ENCODE measurements at places on chromosomes 1 and 21.

- DNase-seq = no peak
These were observed 76.3 kb downstream of the OBSCN start for GRCh38 chr1:228284148-228284495.

DNA sequence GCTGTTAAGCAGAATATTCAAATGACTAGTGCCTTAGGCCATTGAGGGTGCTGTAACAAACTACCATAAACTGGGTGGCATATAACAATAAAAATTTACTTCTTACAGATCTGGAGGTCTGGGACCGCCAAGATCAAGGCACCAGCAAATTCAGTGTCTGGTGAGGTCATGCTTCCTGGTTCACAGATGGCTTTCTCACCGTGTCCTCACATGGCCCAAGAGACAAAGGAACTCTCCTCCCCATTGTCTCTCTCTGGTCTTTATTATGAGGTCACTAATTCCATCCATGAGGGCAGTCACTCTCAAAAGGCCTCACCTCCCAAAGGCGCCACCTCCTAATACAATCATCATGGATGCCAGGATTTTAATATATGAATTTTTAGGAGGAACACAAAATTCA lies 127.3 kb downstream of the GABPA start:
- no peak for DNase-seq

DNA sequence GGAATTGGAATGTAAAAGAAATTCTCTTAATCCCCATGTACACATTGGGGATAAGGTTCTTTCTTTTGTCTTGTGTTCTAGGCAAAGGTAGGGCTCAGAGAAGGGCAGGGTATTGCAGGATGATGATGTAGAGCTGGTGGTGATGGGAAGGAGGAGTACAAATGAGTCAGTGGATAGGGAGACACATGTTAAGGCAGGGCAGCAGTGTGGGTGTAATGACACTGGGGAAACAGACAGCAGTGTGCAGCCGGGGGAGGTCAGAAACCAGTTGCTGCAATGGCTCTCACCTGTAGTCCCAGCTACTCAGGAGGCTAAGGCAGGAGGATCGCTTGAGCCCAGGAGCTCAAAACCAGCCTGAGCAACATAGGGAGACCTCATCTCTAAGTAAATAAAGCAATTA lies 5.1 kb downstream of the NLRP3 start:
- no peak for DNase-seq

DNA sequence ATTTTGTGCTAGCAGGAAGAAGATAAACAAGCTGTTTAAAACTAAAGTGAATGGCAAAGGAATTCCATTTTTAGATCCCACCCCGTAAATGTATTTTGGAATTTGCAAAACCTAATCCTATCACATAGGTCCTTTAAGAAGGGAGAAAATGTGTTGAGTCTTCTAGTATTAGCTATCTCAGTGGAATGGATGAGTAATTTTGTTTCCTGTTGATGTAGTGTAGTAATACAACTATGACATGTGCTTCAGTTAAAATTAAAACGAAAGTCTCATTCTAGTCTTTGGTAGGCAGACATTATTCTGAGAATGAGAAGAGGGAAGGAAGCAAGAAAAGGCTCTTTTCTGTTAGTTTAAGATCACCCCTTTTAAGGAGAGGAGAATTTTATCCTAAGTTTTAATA lies 265.9 kb upstream of the C1orf105 start:
- DNase-seq = no peak

DNA sequence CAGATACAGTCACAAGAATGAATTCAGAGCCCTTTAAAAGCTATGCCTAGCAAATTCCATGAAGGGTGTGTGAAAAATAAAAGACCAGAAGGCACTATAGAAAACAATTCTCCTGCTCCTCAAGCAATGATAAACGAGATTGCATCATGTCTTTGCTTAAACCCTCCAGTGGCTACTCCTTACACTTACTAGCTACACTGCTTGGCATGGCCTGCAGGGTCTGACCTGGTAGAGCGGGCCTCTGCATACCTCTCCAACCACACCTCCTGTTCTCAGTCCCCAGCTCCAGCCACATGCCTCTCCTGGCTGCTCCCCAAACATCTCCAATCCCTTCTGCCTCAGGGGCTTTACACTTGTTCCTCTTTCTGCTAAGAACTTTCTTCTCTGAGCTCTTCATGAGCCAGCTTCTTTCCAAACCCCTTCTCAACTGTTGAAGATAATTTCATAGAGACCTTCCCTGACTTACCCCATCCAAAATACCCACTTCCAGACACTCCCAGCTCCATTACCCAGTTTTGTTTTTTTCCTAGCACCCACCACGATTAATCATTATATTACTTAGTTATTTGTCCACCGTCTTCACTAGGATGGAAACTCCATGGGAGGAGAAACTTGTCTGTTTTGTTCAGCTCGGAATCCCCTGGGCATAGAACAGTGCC lies 11.2 kb upstream of the CREG1 start:
- DNase-seq = no peak

GRCh38 chr1:32771561-32772280 lies 45.4 kb downstream of the YARS1 start:
- no peak for DNase-seq

GRCh38 chr1:223189903-223190724 lies 47.1 kb upstream of the TLR5 start:
- DNase-seq = no peak

GRCh38 chr1:41657679-41658295 lies 173.3 kb upstream of the EDN2 start:
- DNase-seq = no peak

- DNase-seq = no peak
These were observed 24.0 kb downstream of the WDR4 start for GRCh38 chr21:42855171-42855936.

GRCh38 chr1:77415579-77415978 lies 133.8 kb downstream of the AK5 start:
- no peak for DNase-seq

All from hippocampal formation (tissue), 2 donors.